Activated CD8-positive, alpha-beta memory T cell treated with anti-CD3 and anti-CD28 coated beads, Interleukin-2, amount 10 ng/mL, durations not matched to agents 7 days and 5 days (primary cell): ENCODE measurements at places on chromosomes 2 and 18. TPM values are rescaled to one million over a fixed set of nuclear protein-coding genes. Genes with fewer than 3 reads are reported as not detected.

The TTC32 gene
- 24.5 TPM for total RNA-seq

The SPR gene
- total RNA-seq: 1.3 TPM

The TMSB10 gene
- 3,807 TPM for total RNA-seq

DNA sequence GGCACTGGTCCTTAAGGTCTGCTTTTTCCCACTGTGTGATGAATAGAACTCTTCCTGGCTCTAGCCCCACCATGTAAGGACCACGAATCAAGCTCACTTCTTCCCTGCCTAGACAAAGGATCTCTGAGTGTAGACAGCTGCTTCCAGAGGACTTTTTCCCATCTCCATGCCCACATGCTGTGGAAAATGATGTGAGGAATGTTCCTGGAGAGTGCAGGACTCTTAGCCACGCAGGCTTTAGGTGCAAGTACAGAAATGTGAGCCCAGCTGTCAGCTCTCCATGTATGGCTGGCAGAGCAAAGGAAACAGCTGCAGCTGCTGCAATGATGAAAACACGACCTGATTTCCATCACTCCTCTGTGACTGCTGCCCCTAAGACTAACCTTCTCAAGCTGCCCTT is 35.5 kb downstream of the NXPH2 start:
- no peak overlapping the region for H3K27ac ChIP-seq
- DNase-seq: no peak
- H3K27me3 ChIP-seq: no peaks in the 10 kb centered on the region
- no peaks in the 10 kb centered on the region for H3K36me3 ChIP-seq

DNA sequence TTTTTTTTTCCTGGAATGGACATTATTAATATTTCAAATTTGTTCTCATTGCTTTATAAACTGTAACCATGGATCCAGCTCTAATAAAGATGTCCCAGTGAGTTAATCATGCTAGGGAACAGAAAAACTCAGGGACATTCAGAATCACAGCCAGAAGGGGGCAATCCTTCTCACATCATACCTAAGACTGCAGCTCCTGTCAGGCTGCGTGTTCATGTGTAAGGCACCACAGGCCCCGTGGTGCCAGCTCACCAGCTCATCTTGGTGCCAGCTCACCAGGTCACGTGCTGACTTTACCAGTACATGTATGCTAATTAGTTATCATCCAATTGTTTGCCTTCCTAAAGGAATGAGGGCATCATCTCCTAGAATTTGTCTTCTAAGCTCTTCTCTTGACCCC is 84.7 kb upstream of the NEDD4L start:
- H3K36me3 ChIP-seq: no peaks in the 10 kb centered on the region
- H3K27me3 ChIP-seq: peaks cover 17% of the 10 kb centered on the region
- H3K4me3 ChIP-seq: no peak overlapping the region
- H3K4me1 ChIP-seq: no peaks in the 10 kb centered on the region

GRCh38 chr2:119431155-119431975 is at the start of gene TMEM37:
Gene TMEM37, plus strand, starts transcription at chr2:119431854. Its CDS starts 50 bp downstream, at chr2:119431904.
- H3K36me3 ChIP-seq: no peaks in the 10 kb centered on the region
- peaks cover 65% of the 10 kb centered on the region for H3K27me3 ChIP-seq
- no peak within 1 kb of the TSS for H3K4me3 ChIP-seq

GRCh38 chr2:26139269-26140183 is 33.4 kb upstream of the GAREM2 start:
- no peak overlapping the region for H3K27ac ChIP-seq
- H3K36me3 ChIP-seq: peaks cover 8% of the 10 kb centered on the region
- DNase-seq: no peak

GRCh38 chr2:107810734-107811133 is 16.0 kb upstream of the RGPD4 start:
- no peak overlapping the region for H3K27ac ChIP-seq
- no peaks in the 10 kb centered on the region for H3K27me3 ChIP-seq
- no peaks in the 10 kb centered on the region for H3K36me3 ChIP-seq
- DNase-seq: no peak

- peaks cover 4% of the 10 kb centered on the region for H3K36me3 ChIP-seq
- H3K4me1 ChIP-seq: peaks cover 32% of the 10 kb centered on the region
- no peak for DNase-seq
- H3K27ac ChIP-seq: no peak overlapping the region
- H3K27me3 ChIP-seq: no peaks in the 10 kb centered on the region
These were observed 3.7 kb downstream of the ITGAV start for GRCh38 chr2:186593523-186593922.

- H3K27ac ChIP-seq: no peak overlapping the region
- H3K4me1 ChIP-seq: no peaks in the 10 kb centered on the region
- no peaks in the 10 kb centered on the region for H3K36me3 ChIP-seq
- H3K4me3 ChIP-seq: no peak overlapping the region
These were observed 251.1 kb upstream of the RASGRP3 start for GRCh38 chr2:33225350-33225749.

DNA sequence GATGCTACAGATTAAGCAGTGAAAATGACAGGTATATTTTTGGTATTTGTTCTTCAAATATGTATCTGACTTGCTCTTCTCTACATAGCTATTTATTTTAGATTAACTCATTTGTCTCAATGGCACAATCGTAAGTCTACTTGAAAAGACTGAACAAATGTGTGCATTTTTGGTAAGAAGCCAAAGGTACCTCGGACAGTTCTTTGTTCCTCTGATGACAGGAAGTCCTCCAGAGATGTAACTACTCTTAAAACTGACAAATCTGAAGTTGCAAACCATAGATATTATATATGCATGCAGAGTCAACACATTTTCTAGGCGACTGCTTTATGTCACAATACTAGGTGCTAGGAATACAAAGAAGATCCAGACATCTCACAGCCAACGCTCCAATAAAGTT is 36.7 kb downstream of the NDUFAF7 start:
- peaks cover 22% of the 10 kb centered on the region for H3K36me3 ChIP-seq
- H3K27me3 ChIP-seq: no peaks in the 10 kb centered on the region

GRCh38 chr2:29066271-29066860 is 8.0 kb downstream of the PCARE start:
- H3K27me3 ChIP-seq: no peaks in the 10 kb centered on the region
- H3K27ac ChIP-seq: no peak overlapping the region
- H3K4me1 ChIP-seq: no peaks in the 10 kb centered on the region
- DNase-seq: no peak

DNA sequence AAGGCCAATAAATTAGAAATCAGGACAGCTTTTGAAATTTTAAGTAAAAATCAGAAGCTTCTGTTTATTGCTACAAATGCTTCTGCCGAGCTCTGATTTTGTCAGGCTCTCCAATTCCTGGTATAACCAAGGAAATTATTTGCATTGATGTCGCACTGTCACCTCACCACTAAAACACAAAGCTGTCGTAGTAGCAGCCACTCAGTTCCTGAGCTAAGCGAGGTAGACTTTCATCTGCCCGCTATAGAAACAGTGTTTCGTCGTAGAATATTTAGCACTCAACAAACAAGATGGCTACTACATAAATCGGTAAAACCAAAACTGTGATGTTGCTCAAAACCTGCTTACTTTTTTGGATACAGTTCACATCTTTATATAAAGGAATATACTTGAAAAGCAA is 141.3 kb upstream of the FOSL2 start:
- no peaks in the 10 kb centered on the region for H3K27me3 ChIP-seq
- H3K4me1 ChIP-seq: peaks cover 47% of the 10 kb centered on the region
- peaks cover 14% of the 10 kb centered on the region for H3K36me3 ChIP-seq
- peak overlapping the region; percentile 92 for H3K27ac ChIP-seq
- DNase-seq: peak; percentile 81
- peak overlapping the region; percentile 52 for H3K4me3 ChIP-seq

DNA sequence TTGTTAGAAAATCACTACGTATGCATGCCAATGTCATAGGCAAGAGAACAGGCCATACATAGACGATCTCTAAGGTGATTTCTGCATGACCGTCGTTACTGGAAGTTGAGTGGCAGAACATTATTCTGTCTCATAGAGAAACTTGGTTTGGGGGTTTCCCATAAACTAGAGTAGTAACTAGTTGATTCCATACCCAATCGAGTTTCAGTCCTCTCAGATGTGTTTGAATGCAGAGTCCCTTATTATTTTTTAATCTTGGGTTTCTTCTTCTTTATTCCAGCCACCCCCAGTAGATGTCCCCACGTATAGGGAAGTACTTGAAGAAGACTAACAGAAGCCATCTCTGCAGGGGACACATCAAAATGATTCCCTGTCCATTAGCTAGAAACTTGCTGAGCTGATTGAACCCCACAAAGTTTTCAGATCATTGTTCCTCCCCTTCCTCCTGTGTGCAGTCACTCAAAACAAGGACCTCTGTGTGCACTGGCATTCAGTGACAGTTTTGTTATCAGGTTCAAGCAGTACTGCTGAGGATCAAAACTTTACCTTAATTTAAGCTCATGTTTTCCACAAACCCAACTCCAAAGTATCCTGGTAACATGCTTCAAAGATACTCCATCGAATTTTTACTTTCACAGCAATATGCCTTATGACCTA is 68.4 kb upstream of the CDCA7 start:
- H3K4me3 ChIP-seq: no peak overlapping the region
- H3K4me1 ChIP-seq: peaks cover 13% of the 10 kb centered on the region

DNA sequence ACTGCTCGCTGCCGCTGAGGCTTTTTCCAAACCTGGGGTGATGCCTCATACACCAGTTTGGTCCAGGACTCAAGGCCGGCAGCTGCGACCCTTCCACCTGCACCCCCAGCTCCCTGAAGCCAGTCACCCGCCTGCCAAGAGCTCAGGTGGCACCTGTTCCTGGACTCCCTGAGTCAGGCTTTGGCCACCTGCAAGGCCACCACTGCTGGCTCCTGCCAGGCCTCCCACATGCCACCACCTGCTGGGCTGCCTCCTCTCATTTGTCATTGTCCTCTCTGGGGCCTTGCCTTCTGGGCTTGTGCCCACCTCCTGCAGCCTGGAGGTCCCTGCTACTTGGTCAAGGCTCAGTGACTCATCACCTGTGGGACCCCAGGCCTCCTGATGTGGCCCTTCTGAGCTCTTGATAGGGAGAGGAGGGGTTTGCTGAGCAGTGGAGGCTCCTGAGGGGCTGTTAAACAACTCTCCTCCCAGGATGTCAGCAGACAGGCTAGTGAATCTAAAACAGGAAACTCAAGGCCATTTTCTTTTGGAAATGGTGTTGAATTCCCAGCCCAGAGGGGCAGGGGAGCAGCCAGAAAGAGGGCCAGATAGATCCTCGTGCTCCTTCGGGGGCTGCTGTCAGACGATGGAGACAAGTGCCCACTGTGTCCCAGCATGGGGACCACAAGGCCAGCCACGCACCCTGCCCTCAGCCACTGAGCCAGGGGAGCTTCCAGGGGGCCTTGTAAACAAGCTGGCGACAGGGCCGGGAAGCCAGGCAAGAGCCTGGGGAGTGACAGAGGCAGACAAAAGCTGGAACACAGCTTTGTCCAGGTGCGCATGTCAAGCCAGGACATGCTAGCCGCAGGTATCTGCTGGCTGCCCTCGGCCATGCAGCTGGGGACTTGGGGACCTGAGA is 416.8 kb downstream of the LRATD1 start:
- H3K36me3 ChIP-seq: no peaks in the 10 kb centered on the region
- H3K4me3 ChIP-seq: no peak overlapping the region
- H3K27ac ChIP-seq: no peak overlapping the region
- DNase-seq: no peak
- H3K27me3 ChIP-seq: peaks cover 19% of the 10 kb centered on the region

- peak; percentile 52 for DNase-seq
- H3K4me1 ChIP-seq: peaks cover 14% of the 10 kb centered on the region
- H3K27ac ChIP-seq: no peak within 1 kb of the TSS
- peaks cover 74% of the 10 kb centered on the region for H3K27me3 ChIP-seq
- H3K36me3 ChIP-seq: no peaks in the 10 kb centered on the region
These were observed at the start of gene NRP2 for GRCh38 chr2:205682239-205682970. Gene NRP2, plus strand, starts transcription at chr2:205682501. Its CDS starts 790 bp downstream, at chr2:205683291.

DNA sequence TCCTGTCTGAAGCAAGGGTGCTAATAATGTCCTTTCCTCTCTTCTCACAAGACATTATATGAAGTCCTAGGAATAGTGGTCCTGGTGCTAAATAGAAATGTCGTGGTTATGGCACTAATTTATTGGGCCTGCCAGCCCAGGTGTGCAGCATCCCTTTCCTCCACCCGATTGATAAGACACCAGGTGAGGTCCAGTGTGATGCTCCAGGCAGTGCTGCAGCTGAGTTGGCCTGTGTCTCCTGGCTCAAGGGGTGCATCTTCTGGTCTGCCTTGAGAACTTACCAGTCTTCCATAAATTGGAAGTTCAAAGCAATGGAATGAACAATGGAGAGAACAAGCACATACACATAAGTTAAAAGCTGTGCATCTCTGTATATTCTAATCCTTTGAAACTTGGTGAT is 26.9 kb downstream of the CRIM1 start:
- no peak for DNase-seq
- peaks cover 9% of the 10 kb centered on the region for H3K4me1 ChIP-seq
- no peaks in the 10 kb centered on the region for H3K36me3 ChIP-seq
- peaks cover 22% of the 10 kb centered on the region for H3K27me3 ChIP-seq
- H3K27ac ChIP-seq: no peak overlapping the region
- H3K4me3 ChIP-seq: no peak overlapping the region

DNA sequence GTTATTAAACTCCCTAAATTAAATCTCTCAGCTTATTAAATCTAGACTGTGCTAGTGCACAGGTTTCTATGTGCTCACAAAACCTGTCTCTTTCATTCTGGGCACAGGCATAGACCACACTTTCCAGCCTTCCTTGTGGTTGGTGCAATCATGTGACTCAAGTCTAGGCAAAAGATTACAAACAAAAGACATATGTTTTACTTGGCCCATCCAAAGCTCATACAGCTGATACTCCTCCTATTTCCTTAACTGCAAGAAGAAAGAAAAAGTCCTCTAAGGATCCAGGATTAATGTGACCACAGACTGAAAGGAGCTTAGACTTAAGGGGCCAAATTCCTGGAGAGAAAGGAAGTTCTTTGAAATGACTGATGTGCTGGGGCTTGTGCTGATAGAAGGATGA is 731.3 kb upstream of the RAB6C start:
- no peaks in the 10 kb centered on the region for H3K4me1 ChIP-seq
- H3K4me3 ChIP-seq: no peak overlapping the region
- no peaks in the 10 kb centered on the region for H3K36me3 ChIP-seq
- H3K27me3 ChIP-seq: no peaks in the 10 kb centered on the region

- no peaks in the 10 kb centered on the region for H3K27me3 ChIP-seq
- H3K36me3 ChIP-seq: no peaks in the 10 kb centered on the region
- H3K4me1 ChIP-seq: no peaks in the 10 kb centered on the region
These were observed 394.4 kb upstream of the SPHKAP start for GRCh38 chr2:228575897-228576296.
